ENCODE measurements at places on chromosomes 6 and 20.

- no peak for DNase-seq
Measured at GRCh38 chr6:97656706-97657350, 373.8 kb upstream of the MMS22L start.

GRCh38 chr20:23235173-23236027 lies 115.2 kb upstream of the NXT1 start:
- DNase-seq = no peak

DNA sequence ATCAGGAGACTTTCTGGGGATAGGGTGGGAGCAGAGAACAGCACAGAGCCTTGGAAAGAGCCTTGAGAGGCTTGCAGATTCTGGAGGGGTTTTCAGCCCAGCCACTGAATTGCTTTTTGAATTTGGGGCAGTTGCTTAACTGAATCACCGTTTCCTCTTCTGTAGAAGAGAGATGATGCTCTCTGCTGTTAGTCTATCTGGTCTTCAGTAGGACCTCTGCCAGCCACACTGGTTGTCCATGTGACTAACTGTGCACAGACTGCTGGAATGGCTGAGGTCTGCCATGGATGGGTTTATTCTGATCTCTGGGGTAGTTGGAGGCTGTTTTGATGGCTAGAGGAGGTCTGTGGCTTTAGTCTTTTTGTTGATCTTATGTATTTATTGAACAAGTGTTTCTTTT lies 21.4 kb upstream of the PRDM1 start:
- DNase-seq = no peak

DNA sequence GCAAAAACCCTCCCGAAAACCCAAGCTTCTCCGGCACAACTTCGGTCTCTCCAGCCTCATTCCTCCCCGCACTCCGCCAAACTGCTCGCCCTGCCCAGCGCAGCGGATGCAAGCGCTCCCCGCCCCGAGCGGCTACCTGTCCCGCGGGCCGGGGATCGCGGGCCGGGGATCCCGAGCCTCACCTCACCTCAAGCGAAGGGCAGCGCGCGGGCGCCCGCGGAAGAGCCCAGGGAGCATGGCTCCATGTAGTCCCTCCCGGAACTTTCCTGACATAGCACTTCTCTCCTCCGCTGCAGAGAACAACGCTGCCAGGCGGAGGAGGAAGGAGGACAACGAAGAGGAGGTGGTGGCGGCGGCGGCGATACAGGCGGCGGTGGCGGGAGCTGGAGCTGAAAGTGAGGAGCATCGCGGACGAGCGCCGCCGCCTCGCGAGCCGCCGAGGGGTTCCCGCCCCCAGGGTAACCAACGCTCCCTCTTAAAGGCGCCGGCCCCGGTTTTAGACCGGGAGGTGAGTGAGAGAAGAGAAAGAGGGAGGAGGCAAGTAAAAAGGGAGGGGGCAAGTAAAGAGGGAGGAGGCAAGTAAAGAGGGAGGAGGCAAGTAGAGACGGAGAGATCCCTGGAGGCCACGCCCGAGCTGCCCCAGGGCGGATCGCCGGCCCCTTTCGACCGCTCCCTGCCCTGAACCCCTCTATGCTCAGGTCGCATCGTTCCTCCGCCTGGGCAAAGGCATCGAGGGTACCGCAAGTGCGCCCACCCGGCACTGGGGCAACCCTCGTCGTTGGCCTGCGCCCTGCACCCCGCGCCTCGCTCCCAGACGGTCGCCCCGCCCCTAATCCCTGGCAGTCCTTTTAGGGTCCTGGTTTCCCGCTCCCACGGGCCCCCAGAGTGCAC lies at the start of gene GPR63:
Gene GPR63 (minus strand): TSS at position 397 of the 891 bp plus-strand sequence. CDS start 37,746 bp downstream, outside the sequence.
- no peak for DNase-seq

All from left renal pelvis (tissue), 4 donors.